Mesenteric fat pad (tissue), 1 donor: ENCODE measurements at places on chromosomes 7 and 10. TPM values are rescaled to one million over a fixed set of nuclear protein-coding genes. Genes with fewer than 3 reads are reported as not detected.

DNA sequence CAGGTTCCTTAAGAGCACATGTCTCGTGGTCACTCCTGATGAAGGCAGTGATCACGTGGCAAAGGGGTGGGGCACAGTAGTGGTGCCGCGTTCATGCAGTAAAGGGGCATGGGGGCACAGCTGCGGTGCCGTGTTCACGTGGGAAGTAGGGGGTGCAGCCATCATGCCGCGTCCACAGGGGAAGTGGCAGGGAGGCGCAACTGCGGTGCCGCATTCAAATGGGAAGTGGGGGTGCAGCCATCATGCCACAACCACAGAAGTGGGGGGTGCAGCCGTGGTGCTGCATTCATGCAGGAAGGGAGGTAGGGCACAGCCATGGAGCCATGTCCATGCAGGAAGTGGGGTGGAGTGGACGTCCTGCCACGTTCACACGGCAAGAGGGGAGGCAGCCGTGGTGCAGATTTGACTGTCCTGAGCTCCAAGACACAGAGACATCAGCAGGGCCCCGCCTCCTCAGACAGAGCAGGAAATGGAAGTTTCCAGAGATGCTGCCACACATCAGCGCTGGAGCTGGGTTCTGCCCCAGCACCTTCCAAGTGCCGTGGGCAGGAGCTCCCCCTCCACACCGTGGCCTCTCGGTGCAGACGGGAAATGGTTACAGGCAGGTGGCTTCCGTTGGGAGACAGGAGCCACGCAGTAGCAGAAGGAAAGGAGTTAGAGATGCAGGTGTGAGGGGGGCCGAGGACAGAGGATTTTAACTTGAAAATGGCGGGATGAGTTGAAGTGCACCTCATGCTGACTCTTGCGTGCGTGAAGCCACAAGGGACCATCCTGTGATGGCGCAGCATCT, 95.0 kb upstream of the DDC start:
- no peak for DNase-seq

DNA sequence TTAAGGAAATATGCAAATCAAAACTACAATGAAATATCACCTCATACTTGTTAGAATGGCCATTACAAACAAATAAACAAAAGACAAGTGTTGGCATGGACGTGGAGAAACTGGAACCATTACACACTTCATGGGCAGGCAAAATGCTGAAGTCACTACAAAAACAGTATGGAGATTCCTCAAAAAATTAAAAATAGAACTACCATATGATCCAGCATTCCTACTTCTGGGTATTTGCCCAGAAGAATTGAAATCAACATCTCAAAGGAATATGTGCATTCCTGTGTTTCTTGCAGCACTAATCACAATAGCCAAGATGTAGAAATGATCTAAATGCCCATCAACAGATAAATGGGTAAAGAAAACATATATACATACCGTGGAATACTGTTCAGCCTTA, 83.6 kb downstream of the NRCAM start:
- no peak for DNase-seq

DNA sequence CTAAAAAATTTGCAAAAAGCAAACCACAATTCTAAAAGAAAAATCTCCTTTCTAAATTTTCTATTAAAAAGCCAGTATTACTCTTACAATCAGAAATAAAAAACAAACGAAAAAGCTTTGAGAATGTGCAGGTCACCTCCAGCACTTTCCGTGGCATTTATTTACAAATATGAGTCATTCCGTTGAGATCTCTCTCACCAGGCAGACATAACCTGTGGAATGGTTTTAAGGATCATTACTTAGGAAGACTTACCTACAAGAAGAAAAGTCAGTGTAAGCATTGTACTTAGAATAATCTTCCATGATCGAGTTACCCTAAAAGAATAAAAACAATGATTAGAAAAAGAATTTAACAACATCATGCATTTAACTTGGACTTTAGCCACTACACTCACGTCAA, 3.3 kb downstream of the SUN3 start:
- DNase-seq: no peak

DNA sequence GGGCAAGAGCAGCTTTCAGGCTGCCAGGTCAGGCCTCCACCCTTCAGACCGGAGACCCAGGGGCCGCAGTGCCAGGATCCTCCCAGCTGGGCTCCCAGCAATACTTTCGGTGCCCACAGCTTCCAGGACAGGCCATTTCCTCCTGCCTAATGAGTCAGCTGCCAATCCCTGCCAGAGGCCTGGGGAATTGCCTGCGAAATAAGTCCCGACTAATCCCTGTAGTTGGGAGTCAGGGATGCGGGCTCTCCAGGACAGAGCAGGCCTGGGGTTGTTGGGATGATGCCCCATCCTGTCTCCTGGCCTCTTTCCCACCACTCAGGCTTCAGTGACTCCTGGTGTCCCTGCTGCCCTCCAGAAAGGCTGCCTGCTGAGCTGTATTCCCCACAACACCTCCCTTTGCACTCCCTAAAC, 143.5 kb upstream of the UNC5B start:
- no peak for DNase-seq

DNA sequence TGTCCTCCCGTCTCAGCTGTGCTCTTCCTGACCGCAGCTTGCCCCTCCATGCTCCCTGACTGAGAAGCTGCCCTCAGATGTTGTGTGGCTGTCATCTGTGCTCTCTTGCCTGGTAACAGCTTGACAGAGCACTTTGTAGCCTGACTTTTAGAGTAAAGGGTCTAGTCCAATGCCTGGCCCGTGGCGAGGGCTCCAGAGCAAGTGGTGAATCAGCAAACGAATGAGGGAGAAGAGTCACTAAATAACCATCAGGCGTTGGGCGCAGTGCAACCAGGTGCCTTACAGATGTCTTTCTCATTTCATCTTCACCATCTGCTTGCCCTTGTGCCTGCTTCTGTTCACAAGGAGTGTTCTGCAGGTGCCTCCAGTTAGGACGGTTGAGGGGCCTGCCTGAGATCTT, 45.6 kb downstream of the MKI67 start:
- DNase-seq: peak; percentile 60

Gene OR6V1
- total RNA-seq: not detected

- DNase-seq: no peak
Observed at GRCh38 chr7:29008590-29008989, 50.5 kb upstream of the TRIL start.

Gene LIPJ
- total RNA-seq: not detected

- DNase-seq: peak; percentile 37
Observed at GRCh38 chr7:82559193-82559805, 115.7 kb upstream of the CACNA2D1 start.

- DNase-seq: no peak
Observed at GRCh38 chr7:19919261-19920095, 146.1 kb upstream of the TMEM196 start.

Gene IKZF1
- 22.0 TPM for total RNA-seq

GRCh38 chr10:100734295-100735086, 10.9 kb upstream of the PAX2 start:
- no peak for DNase-seq

DNA sequence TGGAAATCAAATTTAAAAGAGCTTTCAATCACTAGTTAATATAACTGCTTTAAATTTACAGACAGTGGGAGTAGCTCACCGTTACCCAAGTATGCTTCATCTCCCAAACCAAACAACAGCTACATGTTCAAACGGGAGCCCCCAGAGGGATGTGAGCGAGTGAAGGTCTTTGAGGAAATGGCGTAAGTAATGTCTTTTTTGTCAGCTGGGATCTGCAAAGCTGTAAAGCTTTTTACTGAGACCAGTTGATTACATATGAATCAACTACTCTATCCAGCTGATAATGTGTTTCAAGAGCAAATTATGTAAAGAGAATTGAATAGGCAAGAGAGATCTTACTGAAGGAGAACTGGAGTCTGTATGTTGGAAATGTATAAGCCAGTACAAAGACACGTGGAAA, 116.2 kb downstream of the GLCCI1 start:
- no peak for DNase-seq

- no peak for DNase-seq
Observed at GRCh38 chr10:536371-536925, 153.0 kb downstream of the DIP2C start.

DNA sequence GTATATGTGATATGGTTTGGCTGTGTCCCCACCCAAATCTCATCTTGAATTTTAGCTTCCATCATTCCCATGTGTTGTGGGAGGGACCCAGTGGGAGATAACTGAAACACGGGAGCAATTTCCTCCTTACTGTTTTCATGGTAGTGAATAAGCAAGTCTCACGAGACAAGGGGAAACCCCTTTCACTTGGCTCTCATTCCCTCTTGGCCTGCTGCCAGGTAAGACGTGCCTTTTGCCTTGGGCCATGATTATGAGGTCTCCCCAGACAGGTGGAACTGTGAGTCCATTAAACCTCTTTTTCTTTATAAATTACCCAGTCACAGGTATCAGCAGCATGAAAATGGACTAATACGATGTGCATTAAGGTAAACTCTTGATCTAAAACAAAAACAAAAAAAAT, 357.1 kb upstream of the AOAH start:
- no peak for DNase-seq

DNA sequence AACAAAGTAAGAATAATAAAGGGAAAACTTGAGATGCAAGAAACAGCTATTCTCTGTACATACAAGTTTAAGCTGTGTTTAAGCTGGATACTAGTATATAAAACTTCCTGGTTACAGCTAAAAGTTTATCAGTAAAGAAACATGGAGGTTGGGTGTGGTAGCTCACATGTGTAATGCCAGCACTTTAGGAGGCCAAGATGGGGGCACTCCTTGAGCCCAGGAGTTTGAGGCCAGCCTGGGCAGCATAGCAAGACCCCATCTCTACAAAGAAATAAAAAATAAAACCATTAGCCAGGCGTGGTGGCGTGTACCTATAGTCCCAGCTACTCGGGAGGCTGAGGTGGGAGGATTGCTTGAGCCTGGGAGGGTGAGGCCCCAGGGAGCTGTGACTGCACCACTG, 3.2 kb downstream of the RSU1 start:
- DNase-seq: no peak

DNA sequence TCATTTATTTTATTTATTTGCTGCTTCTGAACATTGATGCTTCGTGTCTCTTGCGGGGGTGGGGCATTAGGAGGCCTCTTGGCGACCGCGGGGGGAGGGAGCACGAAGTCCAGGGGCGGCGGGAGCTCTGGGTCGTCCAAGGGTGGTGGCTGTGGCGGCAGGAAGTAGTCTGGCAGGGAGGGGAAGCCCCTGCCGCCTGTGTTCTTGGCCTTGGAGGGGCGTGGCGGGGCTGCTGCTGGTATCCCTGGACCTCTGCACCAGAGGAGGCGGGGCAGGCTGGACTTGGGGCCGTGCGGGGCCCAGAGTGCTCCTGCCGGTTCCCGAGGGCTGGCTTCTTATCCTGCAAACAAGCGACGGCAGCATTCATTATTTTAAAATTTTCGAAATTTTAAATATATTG, 70.5 kb upstream of the ABI1 start:
- DNase-seq: no peak

- DNase-seq: no peak
Observed at GRCh38 chr7:107597953-107598352, 17.9 kb downstream of the BCAP29 start.

DNA sequence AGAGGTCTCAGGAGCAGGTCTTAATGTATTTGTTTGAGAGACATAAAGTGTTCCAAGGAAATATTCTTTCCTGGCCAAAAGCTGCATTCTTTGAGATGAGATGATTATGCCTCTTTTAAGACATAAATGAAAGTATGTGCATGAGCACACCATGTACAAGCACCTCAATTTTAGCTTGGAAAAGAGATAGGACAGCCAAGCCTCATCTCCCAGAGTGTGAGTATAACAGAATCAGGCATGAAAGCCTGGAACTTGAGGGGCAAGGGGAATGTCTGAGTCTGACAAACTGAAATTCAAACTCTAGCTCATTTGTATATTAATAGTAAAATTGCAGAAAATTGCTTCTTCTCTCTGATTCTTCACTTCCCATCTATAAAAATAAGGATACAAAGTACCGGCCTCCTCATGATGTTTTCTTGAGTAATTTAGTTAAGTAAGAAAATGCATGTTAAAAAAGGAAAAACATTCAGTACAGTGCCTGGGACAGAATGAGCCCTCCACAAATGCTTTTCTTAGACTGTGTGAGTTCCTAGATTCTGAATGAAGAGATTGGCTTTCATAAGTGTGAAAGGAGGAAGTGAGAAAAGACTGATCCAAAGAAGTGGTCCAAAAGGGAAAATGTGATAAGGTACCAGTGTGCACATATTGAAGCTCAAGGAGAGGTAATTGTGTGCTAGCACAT, 1260.9 kb upstream of the SORCS1 start:
- no peak for DNase-seq

- DNase-seq: no peak
Observed at GRCh38 chr10:24790599-24790998, 66.9 kb upstream of the ARHGAP21 start.

DNA sequence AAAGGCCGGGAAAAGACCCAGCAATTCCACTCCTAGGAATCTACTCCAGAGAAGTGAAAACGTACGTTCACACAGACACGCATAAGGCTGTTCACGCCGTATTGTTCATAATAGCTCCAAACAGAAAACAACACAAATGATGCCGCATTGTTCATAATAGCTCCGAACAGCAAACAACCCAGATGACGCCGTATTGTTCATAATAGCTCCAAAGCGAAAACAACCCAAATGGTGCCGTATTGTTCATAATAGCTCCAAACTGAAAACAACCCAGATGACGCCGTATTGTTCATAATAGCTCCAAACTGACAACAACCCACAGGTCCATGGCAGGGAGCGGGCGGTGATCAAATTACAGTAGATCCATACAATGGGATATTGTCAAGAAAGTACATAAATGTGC, 85.2 kb upstream of the DNAAF5 start:
- DNase-seq: no peak

GRCh38 chr10:99328579-99329303, 415 bp upstream of the CNNM1 start:
- no peak for DNase-seq

Gene GIMAP6
- total RNA-seq: 46.6 TPM

- no peak for DNase-seq
Observed at GRCh38 chr7:24158975-24159374, 125.0 kb upstream of the NPY start.

DNA sequence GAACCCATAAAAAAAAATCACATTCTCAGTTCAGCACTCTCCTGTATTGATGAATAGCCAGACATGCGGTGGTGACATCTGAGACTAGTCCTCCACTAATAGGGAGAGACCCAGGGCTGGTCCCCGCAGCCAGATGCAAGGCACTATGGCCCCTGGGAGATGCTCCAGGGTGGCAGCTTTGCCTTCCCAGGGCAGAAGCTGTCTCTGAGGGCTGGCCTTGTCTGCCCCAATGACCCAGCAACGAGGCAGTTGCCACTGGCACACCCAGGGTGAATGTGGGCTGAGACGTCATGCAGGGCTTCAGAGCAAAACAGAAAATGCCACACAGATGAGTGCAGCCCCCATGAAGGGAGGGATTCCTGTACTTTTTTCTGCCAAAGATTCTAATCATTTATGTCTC, 50.1 kb upstream of the GDF10 start:
- peak; percentile 71 for DNase-seq

DNA sequence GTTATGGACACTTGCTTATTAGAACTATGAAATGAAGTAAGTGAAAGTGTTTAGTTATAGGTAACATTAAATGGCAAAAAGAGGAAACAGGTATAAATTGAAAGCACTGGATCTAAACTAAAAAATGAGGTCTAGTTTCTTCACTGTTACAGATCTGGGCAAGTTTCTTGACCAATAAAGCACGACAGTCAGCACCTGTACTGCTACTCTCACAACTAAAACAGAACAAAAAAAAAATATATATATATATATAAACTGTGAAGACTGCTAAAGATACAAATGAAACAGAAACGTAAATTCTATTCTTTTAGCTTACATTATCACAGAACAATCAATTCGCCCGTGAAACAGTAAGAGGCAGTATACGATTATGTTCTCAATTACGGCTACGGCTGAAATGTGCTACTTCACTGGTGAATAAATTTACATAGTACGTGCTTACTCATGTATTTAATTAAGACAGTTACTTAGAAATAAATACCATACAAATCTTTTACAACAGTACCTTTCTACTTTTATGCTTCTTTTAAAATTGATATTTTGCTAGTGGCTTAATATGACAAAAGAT, 4.2 kb downstream of the AHR start:
- no peak for DNase-seq
